ENCODE measurements at places on chromosomes 5 and 9. TPM values are rescaled to one million over a fixed set of nuclear protein-coding genes. Genes with fewer than 3 reads are reported as not detected.

DNA sequence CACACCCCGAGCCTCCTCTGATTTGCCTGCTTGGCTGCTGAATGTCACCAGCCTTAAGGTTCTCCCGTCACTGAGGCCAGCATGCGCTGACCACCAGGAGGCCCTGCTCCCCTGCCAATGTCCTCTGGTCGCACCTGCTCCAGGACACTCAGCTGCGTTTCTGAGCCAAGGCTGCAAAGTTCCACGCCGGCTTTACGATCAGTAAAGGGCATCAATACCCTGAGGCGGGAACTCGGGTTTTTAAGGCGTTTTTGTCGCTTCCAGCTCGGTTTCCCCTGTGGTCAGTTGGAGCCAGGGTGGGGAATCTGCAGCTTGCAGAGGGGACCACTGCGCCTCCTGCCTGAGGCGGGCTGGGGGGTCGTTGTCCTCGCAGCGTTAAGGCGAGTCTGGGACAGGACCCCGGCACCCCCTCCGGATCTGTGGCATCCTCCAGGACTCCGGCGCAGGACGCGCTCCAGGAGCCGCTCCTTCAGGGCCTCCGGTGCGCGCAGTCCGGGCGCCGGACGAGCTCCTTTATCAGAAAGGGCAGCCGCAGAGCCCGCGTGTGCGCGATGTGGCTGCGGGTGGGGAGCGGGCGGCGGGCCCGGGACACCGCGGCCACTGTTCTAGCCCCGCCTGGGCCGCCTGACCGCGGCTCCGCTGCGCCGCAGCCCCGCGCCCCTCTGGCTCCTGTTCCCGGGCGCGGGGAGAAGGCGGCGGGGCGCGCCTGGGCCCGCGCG lies 24.1 kb upstream of the FLT4 start:
- no peak for DNase-seq

DNA sequence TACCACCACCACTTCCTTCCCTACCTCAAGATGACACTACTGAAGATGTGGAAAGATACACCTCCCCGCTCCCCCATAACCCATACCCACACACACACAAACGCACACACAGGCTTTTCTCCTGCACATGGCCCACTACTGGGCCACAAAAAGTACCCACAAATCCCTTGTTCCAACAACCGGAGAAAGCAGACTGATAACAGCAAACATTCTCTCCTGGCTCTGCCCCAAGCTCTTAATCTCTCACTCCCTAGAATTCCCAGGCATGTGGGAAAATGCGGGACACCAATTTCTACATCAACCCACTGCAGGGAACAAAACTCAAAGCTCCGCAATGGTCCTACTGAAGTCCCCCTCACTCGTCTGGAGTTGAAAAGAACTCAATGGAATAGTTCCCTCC lies 611.0 kb upstream of the KLF4 start:
- DNase-seq, result no peak

DNA sequence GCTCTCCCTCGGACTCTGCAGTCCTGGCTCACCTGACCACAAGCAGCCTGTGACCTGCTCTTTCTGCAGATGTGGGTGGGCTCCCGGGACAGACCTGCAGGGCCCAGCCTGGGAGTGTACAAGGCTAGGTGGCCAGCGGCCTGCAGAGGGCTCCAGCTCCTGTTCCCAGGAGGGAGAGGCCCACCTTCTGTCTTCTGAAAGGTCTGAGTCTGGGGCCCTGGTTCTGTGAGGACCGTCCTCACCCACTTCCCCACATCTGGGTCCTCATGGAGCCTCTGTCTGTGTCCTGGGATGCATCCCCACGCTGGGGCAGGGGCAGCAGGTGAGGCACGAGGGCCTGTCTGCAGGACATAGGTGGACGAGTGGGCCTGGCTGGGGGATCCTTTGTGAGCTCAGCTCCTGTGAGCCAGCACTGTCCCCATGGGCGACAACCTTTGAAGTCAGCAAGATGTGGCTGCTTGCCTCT lies 43.7 kb downstream of the PHF2 start:
- no peak for DNase-seq

DNA sequence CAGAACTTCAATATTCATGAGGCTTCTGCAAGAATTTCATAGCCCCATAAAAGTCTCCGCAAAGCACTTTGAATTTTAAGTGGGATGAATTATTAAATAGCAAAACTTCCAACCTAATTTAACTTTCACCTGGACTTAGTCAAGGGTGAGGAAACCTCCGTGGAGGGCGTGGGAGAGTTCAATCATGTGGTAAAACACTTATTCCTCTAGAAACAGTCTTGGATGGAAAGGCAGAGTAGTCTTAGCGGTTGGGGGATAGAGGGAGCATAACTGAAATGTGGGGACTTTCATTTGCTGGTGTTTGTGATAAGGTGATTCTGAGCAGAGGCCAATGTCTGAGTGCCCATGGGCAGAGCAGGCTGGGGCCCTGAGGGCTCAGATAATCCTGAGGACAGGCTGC lies 241.9 kb downstream of the IRX1 start:
- DNase-seq, result no peak

GRCh38 chr9:87197349-87198130 lies 250.2 kb upstream of the GAS1 start:
- no peak for DNase-seq

DNA sequence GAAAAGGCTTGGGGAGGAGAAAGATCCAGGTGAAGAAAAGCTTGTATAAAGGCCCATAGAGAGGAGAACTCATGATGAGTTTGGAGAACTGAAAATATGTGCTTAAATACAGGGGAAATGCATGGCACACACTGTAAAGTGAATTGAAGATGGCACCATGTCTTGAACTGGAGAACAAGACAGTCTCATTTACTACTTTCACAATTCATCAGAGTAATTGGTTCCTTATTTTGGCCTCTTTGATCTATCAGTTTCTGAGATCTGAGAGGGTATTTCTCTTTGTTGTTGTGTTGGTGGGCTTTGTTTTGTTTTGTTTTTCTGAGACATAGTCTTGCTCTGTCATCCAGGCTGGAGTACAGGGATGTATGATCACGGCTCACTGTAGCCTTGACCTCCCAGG lies 98.2 kb downstream of the CEMIP2 start:
- DNase-seq, result no peak

- no peak for DNase-seq
These were observed 14.9 kb upstream of the NDUFB6 start for GRCh38 chr9:32587901-32588300.

DNA sequence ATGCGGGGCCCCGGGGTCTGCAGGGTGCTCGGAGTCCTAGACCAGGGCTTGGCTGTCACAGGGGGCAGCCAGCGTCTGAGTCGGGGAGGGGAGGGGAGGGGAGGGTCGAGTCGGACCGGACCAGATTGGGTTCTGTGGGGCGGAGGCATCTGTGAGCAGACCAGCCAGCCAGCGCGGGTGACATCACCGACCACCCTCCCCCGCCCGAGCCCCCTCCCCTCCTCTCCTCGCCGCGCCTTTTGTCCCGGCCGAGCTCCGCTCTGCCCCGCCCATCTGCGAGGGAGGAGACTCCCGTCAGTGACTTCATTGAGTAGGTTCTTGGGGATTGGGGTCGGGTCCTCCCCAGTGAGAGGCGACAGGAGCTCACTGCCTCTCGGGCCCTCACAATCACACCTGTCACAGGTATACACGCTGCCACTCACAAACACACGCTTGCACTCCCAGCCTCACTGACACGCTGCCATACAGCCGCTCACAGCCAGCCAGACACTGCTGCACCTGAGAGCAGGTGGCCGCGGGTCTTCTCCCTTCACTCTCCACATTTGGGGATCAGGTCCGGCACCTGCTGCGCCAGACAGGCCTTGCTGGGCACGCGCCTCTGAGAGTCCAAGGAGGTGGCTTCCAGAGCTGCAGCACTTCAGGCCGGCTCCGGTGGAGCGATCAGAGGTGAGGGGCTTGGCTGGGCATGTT lies 546 bp downstream of the DNAJB5 start:
- DNase-seq, result peak; percentile 77

GRCh38 chr5:111135363-111135762 lies 43.2 kb downstream of the WDR36 start:
- DNase-seq, result no peak

GRCh38 chr5:169169783-169170182 lies 131.2 kb downstream of the SLIT3 start:
- no peak for DNase-seq

DNA sequence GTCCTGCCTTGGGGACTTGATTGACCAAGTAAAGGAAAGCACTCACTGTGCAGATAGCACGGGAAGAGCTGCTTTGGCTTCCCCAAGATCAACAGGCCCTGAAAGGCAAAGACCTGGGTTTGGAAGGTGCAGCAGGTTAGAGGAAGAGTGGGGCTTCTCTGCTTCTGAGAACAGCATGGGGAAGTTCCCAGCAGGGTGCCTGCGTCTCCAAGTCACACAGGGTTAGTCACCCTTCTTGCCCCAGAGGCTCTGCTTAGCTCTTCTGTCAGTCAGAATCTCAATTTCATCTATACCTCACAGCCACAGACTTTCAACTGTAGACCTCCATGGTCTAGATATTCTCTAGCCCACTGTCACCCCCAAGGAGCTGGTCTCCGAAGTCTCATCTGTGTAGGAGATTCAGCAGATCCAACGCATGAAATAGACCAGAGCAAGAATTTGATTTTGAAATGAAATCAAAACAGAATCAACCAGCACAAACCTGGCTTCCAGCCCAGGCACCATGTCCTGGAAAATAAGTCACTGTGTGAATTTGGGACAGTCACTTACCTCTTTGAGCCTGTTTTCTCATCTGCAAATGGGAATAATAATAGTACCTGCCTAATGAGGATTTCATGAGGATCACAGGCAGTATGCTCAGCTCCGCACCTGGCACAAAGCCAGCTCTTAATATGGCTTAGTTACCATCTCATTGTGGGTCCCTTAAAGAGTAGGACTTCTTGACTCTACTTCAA lies 64.0 kb downstream of the SFXN1 start:
- DNase-seq, result no peak

DNA sequence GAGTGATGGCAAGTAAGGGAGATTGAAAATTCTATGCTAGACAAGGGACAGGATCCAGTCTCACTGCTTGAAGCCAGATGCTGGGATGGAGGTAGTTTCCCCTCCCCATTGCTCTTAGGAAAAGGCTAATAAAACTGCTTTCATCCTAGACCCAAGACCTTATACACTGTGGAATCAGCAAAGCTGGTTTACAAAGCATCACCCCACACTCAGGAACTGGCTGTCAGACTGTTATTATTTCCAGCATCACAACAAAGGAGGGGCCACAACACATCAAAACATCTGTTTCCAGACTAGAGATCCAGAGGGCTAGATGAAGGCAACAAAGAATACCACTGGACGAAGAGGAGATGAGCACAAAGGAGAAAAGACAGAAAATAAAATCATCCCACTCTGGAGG lies 364.6 kb upstream of the PTGER4 start:
- DNase-seq, result no peak

DNA sequence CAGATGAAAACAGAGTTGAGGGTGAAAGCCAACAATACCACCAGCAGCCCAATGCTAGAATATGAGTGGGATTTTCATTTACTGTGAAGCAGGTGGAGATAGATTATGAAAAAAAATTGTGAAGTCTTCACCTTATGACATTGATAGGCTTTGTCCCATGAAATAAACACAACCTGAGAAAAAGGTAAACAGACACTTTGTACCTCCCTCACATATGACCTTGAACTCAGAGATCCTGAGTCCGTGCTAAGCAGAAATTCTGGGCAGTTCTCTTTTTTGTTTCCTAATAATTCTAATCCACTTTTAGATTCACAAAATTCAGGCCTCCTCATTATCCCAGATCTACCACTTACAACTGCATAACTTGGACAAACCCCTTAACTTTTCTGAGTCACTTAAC lies 127.3 kb upstream of the RORB start:
- no peak for DNase-seq

DNA sequence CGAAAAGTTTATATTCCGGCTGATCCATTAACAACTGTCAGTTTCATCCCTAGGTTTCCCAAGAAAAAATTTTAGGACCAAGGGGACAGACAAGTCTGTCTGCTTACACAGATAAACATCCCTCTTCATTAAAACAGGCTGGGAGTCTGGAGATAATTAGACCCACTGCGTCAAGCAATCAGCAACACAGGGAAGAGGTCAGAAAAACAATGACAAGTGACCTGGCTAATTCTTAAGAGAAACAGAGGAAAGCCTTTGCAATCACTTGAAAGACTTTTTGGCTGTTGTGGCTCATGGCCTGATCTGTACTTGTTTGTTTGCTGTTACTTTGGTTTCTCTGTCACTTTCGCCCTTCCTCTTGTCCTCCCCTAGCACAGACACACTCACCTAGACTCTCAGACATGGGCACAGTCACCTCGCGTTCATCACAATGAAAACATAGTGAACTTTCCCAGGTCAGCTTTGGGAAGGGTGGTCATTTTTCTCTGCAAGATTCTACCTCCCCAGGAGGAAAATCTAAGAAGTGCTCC lies 2.9 kb upstream of the CCDC192 start:
- DNase-seq, result no peak

- DNase-seq, result no peak
These were observed 26.5 kb downstream of the TRMO start for GRCh38 chr9:97895695-97896332.

DNA sequence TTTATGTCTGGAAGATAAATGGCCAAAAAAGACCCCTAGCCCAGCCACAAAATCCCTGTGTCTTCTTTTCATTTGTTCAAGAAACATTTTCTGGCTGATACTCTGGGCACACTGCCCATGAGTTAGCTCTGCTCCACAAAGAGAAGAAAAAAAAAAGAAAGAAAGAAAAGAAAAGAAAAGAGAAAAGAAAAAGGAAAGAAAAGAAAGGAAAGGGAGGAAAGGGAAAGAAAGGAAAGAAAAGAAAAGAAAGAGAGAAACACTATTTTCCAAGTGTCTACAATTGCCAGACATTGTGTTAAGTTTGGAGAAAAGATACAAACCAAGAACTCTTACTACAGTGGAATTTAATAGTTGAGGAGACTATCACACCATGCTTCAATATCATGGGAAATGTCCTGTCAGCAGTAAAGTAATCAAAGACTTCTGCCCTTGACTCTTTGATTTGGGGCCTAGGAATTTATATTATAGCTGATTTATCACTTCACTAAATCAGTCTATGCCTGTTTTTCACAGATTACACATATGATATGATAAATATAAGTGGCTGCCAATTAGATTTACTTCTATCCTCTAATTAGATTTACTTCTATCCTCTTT lies 3.0 kb downstream of the TRMO start:
- DNase-seq, result no peak

- no peak for DNase-seq
These were observed 19.9 kb downstream of the DTWD2 start for GRCh38 chr5:118968406-118968911.

GRCh38 chr5:181189962-181190710 lies 14.9 kb downstream of the TRIM7 start:
- no peak for DNase-seq

GRCh38 chr5:133848341-133848811 lies 120.0 kb downstream of the C5orf15 start:
- DNase-seq, result no peak

DNA sequence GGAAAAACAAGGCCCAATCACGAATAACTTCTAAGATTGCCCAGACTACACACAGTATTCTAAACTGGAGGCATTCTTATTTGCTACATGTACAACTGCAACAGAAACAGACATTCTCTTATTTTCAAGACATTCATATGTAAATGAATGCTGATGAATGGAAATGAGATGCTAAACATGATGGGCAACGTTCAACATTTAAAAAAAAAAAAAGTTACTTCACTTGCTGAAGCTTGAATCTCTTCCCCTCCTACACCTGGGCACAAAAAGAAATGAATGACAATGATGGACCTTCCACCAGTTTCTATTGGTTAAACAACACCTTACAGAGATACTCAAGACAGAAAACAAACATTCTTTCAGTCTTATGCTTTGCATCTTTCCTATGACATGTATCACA lies 160.5 kb downstream of the BNC2 start:
- DNase-seq, result no peak

Gene F2R
- polyA plus RNA-seq, result 54.1 TPM

Gene ADGRD2
- 0.16 TPM for polyA plus RNA-seq

Gene DRD1
- not detected for polyA plus RNA-seq

Gene LRRC19
- 16.4 TPM for polyA plus RNA-seq

Gene NSG2
- polyA plus RNA-seq, result 0.55 TPM

Gene ZBED3
- 36.5 TPM for polyA plus RNA-seq

Measured in renal cortex interstitium (tissue), 15 donors.